ENCODE measurements at places on chromosomes 12 and 14.

DNA sequence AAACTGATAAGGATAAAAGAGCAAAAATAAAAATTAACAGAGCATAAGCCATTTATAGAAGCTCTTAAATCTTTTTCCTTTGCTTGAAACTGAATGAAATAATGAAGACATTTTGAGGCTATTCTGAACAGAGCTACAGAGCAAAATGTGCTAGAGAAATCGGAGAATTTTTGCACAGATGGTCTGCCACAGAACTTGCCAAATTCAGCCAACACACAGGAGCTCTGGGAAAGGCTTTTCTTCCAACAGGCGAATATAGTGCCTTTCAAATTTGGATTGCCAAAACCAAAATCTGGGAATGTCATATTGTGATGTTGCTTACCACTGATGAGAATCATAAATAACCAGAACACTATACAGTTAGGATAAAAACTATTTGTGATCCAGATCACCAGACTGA lies 406.3 kb downstream of the RPL10L start:
- no peak for DNase-seq

- DNase-seq: no peak
Observed at GRCh38 chr12:108090932-108091678, 38.0 kb upstream of the WSCD2 start.

DNA sequence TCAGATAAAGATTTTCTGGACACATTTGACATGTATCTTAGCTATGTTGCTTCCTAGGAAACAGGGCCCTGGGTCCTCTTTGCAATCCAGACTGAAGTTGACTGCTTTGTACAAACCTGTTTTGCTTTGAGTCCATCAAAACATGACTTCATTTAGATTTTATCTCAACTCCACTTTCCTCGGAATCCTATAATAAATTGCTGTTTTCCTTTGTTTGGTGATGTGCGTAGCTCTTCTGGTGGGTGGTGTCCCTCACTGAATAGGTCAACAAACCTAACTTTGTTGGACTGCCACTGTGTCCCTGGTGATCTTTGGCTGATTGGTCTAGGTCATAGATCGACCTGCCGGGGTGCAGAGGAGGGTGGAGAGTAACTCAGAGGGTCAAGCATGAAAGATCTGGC lies 735 bp upstream of the P2RX7 start:
- DNase-seq: no peak

GRCh38 chr14:101508948-101509729 lies 52.2 kb upstream of the DIO3 start:
- DNase-seq: no peak

DNA sequence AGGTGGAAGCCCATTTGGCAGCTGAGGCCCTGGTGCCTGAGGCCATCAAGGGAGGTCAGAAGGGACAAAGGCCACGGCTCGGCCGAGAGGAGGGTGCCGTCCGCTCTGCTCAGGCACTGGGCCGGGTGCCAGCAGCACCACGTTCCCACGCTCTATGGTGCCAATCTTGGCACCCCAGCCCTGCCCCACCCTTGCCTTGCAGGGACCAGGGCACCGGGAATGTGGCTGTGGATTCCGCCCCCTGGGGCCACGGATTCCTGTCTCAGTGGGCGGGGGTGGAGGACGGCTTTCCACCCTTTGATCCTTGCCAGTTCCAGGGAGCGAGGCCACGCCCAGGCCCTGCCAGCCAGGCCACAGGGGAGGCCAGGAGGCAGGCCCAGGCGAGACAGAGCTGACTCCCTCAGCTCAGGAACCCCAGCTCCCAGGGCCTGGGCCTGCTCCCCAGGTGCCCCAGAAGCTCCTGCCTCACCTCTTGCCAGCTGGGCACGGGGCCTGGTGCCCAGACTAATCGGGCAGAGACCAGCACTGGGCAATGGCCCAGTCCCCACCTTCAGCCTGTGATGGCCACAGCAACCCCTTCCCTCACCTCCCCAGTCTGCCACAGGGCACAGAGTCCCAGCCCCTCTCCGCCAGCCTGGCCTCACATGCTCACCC lies 26.4 kb upstream of the GPR132 start:
- no peak for DNase-seq

- no peak for DNase-seq
Observed at GRCh38 chr14:67457782-67458181, 30.7 kb downstream of the TMEM229B start.
